NCI-H187 (cell line): ENCODE measurements at places on chromosomes 7 and 10.

GRCh38 chr7:68434857-68435256 is 1163.4 kb upstream of the AUTS2 start:
- no peak for DNase-seq

GRCh38 chr10:85105614-85106255 is 777.3 kb downstream of the CCSER2 start:
- DNase-seq: no peak

- no peak for DNase-seq
Observed at GRCh38 chr7:11726001-11726793, 105.8 kb downstream of the THSD7A start.

DNA sequence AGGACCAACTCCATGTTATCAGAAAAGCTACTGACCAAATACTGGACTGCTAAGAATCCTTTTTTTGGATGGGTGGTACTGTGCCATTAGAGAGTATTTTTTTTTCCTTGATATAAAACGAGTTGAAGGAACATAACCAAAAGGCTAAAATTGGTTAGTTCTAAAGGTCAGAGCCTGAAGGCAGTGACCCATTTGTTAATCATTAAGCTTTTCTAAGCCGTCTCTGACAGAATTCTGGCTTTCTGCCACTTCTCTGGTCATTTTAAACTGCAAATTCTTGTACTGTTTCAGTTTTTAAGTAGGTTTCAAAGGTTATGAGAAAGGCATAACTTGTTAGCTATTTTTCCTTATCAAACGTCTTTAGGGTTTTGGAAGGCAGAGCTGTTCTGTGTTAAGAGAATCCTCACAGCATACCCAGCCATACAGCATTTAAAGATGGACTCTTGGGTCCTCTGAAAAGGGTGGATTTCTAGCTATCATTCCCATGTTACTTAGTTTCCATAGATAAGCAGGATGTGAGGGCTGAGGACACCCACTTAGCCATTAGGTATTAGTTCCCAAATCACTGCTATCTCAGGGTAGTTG is 196.8 kb downstream of the RNLS start:
- DNase-seq: no peak

DNA sequence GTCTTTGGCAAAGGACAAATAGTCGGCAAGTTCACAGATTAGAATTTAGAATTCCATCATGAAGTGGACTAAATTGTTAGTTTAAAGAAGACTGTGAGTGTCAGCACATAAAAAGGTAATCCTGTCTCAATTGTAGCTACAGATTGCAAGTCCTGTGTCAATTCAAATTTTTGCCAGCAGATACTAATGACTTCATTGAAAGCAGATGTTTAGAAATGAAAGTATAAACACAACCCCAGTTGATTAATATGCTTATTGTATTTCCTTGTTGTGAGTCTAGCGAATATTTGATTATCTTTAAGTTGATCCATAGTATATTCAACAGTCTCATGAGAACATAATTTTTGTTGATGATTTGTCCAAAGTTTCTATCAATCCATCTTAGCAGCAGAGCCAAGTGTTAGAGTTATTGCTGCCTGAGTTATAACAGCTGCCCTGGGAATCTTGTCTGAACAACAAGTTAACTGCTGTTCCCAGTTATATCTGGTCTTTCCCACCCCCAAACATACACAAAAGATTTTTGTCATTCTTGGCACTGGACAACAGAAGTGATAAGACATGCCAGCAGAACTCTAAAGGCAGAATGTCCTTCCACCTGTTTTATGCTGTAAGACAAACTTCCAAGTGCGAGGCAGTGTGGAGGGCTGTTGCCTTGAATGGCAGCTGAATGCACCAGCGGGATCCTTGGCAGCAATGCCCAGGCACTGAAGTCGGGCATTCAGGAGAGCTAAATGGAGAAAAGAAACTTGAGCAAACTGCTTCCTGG is 21.3 kb upstream of the HERPUD2 start:
- DNase-seq: no peak

DNA sequence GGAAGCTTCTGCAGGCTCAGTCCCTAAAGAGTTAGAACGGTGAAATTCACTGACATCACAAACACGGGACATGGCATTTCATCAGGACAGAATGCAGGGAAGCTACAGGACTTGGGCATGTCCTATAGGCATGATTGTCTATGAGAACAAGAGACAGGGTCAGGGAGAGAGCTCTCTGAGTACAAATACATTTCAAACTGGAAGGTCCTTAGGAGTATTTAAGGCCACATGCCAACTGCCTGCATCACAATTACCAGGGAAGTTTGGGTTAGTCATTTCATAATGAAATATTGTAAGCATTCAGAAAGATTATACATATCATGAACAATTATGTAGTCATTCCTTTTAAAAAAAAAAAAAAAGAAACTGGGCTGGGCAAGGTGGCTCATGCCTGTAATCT is 71.3 kb downstream of the CREB3L2 start:
- no peak for DNase-seq

DNA sequence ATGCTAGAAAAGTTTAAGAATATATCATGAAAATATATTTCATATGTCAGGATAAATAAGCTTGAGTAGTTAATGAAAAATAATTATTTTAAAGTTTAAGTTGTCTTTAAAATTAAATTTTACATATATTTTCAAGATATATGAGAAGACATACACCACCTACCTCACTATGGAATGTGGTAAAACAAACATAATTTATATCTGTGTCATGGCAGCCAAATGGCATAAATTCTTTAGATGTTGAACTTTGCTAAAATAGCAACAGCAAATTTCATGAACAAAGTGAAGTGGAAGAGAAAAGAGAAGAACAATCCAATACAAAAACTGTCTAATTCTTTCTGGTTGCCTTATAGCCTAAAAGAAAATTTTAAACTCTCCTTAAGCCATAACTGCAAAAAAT is 39.6 kb upstream of the SLC16A12 start:
- no peak for DNase-seq

- DNase-seq: no peak
Observed at GRCh38 chr7:82810558-82811259, 352.0 kb downstream of the PCLO start.

DNA sequence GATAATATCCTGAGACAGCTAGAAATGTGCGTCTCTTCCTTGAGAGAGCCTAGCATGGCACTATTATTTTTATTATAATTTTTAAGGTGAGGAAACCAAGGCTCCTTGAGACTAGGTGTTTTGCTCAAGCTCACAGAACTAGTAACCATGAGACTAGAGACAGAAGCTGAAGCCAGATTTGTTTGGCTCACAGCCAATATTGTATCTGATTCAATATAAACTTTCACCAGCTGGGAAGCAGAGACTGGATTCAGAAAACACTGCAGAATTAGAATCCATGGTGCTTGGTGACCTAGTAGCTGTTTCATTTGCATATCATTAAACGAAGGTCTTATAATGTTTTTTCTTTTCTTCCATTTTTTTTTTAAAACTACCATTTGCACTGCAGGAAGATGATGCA is 64.4 kb downstream of the DNAJB9 start:
- DNase-seq: no peak

DNA sequence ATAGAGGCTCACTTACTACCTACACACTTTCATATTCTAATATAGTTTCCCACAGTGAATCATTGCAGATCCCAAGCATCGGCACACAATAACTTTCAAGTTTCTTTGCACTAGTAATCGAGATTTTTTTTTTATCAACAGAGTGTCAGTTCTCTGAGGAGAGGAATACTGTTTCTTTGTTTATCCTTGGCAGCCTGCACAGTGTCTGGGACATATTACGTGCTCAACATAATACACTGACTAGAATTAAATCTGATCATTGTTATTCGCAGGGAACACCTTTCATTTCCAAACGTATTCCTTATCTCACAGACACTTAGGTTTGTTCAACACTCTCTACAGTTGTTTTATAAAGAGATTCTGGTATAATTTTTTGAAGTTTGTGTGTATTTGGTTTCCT is 95.3 kb downstream of the CACNA2D1 start:
- no peak for DNase-seq
